NCI-H2171 (cell line): ENCODE measurements at places on chromosomes 5 and 9.

GRCh38 chr9:29555502-29555901 is 1982.2 kb upstream of the C9orf72 start:
- DNase-seq, result no peak

GRCh38 chr9:135306699-135307098 is 172.9 kb upstream of the PPP1R26 start:
- DNase-seq, result no peak

GRCh38 chr9:130446101-130446861 is 1.5 kb downstream of the ASS1 start:
- DNase-seq, result no peak

DNA sequence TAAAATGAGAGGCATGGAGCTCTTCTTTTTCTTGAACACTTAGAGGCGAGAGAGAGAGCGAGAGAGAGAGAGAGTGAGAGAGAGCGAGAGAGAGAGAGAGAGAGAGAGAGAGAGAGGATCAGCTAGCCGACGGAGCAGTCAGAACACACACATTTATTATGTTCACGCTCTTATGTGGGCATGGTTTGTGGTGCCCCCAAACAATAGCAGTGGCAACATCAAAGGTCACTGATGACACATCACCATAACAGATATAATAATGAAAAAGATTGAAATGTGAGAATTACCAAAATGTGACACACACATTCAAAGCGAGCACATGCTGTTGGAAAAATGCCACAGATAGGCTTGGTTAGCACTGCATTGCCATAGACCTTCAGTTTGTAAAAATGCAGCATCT is 116.1 kb downstream of the KDM4C start:
- DNase-seq, result no peak

GRCh38 chr9:88803546-88804253 is 187.6 kb upstream of the S1PR3 start:
- peak; percentile 13 for DNase-seq

DNA sequence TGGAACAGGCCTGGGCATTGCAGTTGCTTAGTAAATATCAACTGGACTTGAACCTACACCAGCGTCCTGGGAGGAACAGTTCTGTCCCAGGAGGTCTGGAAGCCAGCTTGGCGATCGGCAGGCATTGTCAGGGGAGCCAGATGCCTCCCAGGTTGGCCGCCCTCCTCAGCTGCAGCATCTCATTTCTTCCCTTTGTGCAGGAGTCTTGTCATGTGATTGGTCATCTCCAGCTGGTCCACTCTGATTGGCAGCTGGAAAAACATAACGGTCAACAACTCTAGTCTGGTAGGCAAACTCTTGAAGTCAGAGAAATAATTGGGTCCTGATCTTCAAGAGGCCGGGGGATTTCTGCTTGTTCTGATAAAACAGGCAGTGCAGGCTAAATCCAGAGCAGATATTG is 29.6 kb upstream of the NCS1 start:
- DNase-seq, result no peak

GRCh38 chr5:39447059-39447458 is 22.3 kb upstream of the DAB2 start:
- DNase-seq, result no peak

DNA sequence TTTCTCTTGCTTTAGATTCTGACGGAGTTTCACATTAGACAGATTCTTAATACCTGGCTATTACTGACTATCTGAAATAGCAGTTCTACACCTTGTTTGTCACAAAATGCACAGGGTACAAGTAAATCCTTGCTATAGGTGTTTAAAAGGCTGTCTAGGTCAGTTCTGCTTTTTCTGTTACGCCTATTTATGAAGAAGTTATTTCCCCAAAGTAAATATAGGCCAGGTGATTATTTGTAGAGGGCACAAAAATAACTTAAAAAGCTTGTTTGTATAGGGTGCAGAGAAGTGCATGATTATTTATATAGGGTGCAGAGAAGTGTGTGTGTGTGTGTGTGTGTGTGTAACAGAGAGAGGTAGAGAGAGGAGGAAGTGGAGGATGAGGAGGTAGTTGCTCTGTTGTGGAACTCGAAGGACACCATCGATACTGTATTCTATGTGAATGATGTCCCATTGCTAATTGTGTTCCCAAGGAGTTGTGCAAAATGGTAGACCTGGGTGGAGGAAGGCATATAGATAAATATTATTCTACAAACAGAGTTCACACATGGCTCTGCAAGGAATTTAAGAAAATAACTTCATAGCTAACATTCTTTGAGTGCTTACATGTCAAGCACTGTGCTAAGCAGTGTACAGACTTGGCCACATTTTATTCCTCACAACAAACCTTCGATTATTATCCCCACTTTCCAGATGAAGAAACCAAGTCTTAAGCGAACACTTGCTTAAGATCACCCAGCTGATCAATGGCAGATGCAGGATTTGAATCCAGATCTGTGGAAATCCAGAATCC is 96.3 kb upstream of the EQTN start:
- no peak for DNase-seq

DNA sequence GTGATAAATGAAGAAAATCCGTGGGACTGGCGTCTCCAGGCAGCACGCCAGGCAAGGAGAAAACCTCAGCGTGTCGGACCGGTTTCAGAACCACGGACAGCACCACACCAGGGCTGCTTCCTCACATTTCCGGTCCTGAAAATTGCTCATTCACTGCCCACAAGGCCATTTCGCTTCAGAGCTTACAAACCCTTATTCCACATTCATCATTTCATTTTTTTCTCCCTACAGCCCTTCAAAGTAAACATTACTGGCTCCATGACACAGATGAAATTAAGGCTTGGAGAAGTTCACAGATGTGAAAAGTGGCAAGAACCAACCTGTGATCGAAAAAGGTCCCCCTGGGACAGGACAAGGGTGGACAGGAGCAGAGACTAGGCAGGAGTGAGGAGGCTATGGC is 1.5 kb upstream of the GPRIN1 start:
- DNase-seq, result no peak

GRCh38 chr5:66362687-66363086 is 218.6 kb downstream of the SREK1 start:
- no peak for DNase-seq

- DNase-seq, result no peak
Measured at GRCh38 chr5:18333841-18334240, 699.6 kb downstream of the TAF11L14 start.

GRCh38 chr5:178433273-178433775 is 156.9 kb downstream of the COL23A1 start:
- DNase-seq, result no peak

DNA sequence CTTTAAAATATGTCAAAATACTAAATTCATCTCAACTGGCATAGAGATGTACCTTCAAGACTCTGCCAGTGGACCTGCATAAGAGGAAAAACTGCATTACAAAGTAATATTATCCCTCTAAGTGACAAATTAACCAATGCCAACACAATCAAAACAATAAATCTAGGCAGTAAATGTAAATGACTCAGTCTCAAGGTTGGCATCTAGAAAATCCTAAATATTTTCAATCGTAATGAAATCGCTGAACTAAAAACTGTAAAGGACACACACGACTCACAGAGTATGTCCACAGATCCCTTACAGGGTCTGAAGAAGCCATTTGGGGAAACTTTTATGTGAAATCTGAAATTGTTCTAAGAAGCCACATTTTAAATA is 31.2 kb downstream of the ERMP1 start:
- DNase-seq, result no peak

- no peak for DNase-seq
Measured at GRCh38 chr9:117682955-117683710, 21.1 kb upstream of the TLR4 start.

- no peak for DNase-seq
Measured at GRCh38 chr9:136299116-136299515, 4.8 kb downstream of the CCDC187 start.

GRCh38 chr9:128116104-128117083 is 11.1 kb downstream of the PTGES2 start:
- no peak for DNase-seq

GRCh38 chr9:101165131-101165530 is 136.6 kb downstream of the PLPPR1 start:
- no peak for DNase-seq

- DNase-seq, result peak; percentile 11
Measured at GRCh38 chr5:177357459-177358351, at the start of gene RGS14. TSS of gene RGS14 (plus strand) at chr5:177357924. CDS start at chr5:177358025, 101 bp downstream.

DNA sequence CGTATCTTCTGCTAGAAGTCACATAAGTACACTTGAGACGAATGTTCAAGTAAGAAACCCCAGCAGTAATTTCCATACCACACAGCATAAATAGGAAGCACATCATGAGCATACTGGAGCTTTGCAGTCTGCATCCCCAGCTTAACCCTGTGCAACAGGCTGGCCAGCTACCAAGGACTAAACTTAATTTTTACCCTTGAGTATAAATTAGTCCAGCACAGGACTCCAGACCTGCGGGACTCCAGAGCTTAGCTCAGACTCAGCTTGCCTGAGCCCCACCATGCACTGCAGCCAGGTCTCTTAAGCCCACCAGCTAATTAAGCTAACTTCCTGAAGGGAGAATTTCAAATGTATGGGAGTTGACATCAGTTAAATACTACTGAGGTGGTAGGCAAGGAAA is 491.0 kb downstream of the ARHGEF28 start:
- no peak for DNase-seq

DNA sequence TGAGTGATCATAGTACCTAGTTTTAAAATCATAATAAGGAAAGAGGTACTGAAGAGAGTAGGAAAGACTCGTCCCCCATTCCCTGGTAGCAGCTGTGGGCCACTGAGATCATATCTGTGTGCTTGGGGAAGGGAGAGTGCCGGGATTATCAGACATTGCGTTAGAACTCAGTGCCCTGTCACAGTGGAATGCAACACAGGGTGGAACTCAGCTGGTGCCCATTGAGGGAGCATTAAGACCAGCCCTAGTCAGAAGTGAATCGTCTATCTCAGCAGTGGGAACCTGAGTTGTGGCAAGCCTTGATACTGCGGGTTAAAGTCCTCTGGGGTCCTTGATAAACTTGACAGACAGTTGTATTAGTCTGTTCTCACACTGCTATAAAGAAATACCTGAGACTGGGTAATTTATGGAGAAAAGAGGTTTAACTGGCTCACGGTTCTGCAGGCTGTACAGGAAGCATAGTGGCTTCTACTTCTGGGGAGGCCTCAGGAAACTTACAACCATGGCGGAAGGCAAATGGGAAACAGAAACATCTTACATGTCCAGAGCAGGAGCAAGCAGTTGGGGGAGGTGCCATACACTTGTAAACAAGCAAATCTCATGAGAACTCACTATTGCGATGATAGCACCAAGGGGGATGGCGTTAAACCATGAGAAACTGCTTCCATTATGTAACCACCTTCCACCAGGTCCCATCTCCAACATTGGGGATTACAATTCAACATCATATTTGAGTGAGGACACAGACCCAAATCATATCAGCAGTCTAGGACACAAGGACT is 33.1 kb downstream of the NDUFAF2 start:
- no peak for DNase-seq

DNA sequence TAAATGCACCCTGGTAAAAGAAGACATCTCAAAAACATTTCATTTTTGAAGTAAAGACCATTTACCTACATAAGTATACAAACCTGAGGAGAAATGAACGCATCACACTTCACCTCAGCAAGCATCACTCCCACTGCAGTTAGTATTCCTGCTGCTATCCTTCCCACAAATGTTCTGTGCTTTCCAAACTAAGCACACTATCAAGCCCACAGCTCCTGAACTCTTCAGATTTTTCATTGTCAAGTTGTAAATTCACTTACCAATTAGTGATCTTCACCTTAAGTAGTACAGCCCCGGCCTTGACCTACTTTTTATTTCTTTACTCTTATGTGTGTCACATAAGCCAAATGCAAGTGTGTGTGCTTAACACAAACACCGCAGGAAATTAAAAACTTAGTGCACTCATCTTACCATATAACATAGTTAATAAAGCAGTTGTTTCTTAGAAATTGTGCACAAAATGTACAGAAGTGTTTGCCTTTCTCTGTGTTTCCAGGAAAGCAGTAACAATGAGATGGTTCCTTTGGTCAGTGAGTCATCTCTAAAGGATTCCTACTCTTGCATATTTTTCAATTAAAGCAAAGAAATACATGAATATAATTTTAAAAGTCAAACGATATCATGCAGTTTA is 169.4 kb downstream of the APBA1 start:
- DNase-seq, result no peak

DNA sequence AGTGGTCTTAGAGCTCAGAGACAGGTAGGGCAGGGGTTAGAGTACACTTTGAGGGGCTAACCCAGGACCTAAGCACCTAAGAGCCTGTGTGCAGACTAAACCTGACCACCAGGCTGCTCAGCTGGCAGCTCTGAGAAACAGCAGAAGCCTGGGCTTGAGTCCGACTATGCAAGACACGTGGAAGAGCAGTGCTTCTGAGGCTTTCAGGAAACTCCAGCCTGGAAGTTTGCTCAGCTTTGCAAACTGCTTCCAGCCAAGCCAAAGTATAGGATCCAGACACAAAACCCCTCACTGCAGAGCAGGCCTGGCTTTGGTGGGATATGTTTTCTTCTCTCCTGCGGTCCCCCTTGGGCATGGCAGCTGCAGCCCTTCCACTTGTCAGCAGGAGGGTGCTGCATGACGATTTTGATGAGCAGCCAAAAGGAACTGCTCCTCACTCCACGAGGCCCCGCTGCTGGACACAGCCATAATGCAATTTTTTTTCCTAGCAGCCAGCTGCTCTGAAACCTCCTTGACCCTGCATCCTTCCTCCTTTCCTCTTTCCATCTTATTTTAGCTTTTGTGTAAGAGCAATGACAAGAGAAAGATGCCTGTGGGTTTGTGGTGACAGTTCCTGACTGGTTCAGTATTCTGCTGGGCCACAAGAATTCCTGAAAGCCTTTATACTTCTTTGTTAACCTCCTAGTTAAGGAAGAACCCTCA is 123.1 kb downstream of the LIFR start:
- no peak for DNase-seq

- DNase-seq, result no peak
Measured at GRCh38 chr9:93683331-93684134, 107.1 kb downstream of the PHF2 start.

DNA sequence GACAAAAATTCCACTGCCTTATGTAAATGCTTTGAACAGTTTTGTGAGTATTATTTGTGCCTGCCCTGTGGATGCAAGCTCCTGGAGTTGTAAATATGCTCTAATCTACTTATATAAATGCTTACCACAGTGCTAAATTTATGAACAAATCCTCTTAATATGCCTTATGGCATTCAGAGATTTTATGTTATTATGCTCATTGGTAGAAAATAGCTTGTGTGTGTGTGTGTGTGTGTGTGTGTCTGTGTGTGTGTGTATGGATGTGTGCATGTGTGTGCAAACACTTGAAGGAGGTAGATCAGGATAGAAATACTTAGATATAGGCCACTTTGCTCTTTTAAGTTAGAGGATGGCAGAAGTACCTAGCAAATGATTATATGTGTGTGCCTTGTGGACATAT is 253.9 kb downstream of the TAF11L14 start:
- no peak for DNase-seq

DNA sequence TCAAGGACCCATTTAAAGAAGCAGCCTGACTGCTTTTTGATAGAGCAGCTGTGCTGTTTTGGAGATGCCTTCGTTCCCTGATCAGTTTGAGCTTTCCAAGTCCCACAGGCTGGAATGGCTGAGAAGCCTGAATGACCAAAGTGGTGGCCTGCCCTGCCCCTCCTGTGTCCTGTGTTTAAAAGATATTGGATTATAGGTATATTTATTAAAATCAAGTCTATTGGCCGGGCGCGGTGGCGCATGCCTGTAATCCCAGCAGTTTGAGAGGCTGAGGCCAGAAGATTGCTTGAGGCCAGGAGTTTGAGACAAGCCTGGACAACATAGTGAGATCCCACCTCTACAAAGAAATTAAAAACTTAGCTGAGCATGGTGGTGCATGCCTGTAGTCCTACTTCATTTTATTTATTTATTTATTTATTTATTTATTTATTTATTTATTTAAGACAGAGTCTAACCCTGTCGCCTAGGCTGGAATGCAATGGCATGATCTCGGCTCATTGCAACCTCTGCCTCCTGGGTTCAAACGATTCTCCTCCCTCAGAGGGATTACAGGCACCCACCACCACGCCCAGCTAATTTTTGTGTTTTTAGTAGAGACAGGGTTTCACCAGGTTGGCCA is 87.7 kb downstream of the CACNA1B start:
- no peak for DNase-seq
